ENCODE measurements at places on chromosomes 7 and 10.

- peak; percentile 90 for DNase-seq
These were observed at the start of gene ZMYND11 for GRCh38 chr10:135132-135600. Gene ZMYND11 (plus strand): TSS chr10:135455. CDS start chr10:180013, 44,558 bp downstream.

DNA sequence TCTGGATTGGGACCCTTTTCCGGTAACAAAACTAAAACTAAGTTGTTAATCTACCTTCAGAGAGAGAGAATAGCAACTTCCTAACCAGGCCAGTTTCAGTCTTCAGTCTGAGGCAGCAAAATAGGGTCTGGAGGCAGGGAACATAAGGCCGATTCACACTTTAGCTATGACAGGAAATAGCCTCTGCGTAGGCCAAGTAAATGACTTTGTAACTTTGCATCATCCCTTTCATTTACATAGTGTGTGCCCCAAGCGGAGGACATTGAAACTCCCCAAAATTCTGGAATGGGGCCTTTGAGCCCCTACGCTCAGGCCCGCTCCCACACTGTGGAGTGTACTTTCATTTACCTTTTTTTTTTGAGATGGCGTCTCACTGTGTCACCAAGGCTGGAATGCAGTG lies 1.7 kb upstream of the UPP1 start:
- no peak for DNase-seq

DNA sequence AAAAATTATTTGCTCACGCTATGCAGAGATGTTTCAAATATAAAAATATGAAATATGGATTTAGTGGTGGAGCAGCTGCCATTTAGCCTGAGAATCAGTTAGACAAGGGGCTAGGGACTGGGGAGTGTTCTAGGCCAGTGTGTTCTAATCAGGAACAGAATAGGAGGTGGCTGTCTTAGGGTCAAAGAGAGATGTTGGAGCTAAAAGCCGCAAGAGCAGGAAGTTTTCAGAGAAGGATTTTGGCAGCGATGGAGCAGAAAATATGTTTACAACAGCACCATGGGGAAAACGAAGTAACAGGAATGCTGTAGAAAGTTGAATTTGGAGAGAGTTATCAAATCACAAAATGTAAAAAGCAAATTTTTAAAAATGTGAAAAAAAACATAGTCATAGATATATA lies 314.0 kb upstream of the SEMA3A start:
- no peak for DNase-seq

GRCh38 chr10:89829887-89830269 lies 128.5 kb downstream of the KIF20B start:
- DNase-seq: no peak

GRCh38 chr10:44312401-44312800 lies 72.5 kb downstream of the CXCL12 start:
- no peak for DNase-seq

DNA sequence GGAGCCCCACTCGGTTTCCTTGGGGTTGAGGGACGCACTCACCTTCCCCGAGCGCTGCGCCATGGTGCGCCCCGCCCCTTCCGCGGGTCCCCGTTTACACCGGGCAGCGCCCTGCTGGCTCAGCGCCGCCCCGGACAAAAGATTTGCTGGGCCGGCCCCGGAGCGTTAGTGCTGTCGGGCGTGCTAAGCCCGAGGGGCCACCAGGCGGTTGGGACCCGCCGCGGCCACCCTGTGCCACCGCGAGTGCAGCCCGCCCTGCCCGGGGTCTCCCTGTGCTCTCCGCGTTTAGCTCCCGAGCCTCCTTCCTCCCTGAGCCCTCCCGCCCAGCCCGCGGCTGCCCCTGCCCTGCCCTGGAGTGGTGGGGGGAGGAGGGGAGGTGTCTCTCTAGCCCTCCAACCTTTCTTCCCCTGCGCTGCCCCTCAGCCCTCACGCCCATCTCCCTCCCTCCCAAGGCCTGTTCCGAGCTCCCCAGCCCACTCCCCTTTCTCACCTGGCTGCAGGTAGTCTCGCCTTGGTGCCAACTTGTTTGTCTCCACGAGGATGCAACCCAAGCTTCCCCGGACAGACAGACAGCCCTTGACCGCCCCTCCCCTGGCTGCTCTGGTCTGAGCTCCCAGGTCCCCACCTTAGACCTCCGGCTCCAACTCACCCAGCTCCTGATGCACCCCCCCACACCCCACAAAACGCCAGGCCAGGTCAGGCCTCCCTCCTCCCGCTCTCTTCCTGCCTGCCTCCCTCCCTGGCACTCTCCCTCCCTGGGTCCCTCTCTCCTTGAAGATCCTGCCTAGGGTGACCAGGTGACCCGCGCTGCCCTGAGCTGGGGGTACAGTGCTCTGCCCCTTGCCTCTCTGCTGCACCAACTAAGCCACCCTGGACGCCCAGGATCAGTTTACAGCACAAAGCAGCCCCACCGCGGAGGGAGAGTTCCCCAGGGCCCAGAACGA lies at the start of gene CRYGN:
Gene CRYGN (minus strand): TSS at position 287 of the 944 bp plus-strand sequence. CDS start 224 bp downstream, at position 63.
- no peak for DNase-seq

DNA sequence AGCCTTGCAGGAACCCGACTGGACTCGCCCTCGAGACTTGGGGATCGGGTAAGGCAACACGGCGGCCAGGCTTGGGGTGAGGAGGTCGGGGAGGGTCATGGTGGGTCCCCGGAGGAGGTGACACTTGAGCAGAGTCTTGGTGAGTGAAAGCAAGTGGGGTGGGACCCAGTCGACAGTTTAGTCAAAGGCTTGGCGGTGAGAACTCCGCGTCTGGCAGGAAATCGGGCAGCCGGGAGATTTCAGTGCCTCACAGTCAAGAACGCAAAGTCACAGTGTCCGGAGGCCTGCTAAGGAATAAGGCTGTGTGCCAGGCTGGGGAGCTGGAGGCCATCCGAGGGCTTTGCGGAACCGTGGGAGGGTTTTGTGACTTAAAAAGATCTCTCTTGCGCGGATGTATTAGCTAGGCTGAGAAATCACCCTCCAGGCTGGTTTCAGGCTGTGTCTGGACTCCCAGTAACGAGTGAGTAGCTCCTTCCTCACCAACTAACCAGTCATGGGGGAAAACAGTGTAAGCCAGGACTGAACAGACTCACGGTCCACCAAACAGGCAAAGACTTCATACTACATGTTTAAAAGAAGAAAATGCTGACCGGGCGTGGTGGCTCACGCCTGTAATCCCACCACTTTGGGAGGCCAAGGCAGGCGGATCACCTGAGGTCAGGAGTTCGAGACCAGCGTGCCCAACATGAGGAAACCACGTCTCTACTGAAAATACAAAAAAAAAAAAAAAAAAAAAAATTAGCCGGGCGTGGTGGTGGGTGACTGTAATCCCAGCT lies 613 bp downstream of the AP5Z1 start:
- peak; percentile 36 for DNase-seq

DNA sequence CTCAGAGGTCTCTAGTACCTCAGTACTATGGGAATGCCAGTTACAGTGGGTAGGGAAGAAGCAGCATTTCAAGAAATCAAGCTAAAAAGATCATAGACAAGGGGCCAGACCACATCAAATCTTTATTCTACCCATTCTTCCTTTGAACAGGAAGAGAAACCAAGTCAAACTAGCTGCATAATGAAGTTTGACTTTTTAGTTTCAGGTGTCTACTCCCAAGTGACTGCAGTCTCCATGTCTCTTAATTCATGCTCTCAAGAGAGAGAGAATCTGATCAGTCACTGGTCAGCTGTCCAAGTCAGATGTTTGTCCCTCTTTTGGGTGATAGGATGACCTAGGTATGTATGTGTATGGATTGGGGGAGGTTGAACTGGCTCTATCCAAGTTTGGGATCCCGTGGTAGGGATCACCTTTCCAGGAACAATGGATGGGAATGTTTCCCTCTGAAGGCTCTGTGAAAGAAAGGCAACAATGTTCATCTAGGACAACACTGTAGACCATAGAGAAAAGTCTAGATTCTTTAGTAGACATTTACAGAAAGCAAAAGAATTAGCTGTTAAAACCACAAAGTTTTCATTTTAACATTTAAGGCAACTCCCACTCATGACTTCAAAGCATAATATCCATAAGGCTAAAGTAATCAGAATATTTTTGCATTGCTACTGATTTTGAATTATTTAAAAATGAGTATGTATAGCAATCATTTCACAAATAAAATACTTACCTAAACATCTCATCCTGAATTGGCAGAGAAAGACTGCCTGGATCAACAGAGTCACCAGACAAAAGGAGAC lies 30.1 kb upstream of the PRTFDC1 start:
- no peak for DNase-seq

- peak; percentile 99 for DNase-seq
These were observed at the start of gene ZNRF2 for GRCh38 chr7:30284298-30285066. Gene ZNRF2 (plus strand): TSS chr7:30284597. CDS start chr7:30285358, 761 bp downstream.

- DNase-seq: peak; percentile 94
These were observed at the start of gene SGCE for GRCh38 chr7:94655848-94656657. Gene SGCE (minus strand): TSS chr7:94656133. CDS start chr7:94656098, 35 bp downstream.

DNA sequence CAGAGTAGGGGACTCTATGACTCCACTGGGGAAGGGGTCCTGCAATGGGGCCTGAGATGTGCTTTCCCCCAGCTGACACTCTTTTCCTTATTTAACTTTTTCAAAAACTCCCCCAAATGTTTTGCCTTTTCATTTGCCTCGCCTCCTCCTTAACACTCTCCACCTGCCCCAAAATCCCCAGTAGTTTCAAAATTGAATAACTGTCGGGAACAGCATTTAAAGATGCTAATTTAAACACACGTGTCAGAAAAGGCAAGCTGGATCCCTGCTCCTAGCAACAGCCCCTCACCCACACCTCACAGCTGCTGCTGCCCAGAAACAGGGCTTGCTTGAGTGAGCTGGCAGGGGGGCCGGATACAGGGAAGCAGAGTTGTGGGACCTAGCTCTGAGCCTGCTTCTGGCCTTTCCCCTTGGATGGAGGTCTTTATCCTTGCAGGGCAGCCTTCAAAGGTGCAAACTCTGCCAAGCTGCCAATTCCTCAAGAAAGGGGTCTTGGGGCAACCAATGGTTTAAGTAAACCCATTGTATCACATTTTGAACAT lies 115.3 kb downstream of the KCNMA1 start:
- no peak for DNase-seq

GRCh38 chr7:130695840-130696239 lies 9.5 kb upstream of the TSGA13 start:
- DNase-seq: peak; percentile 6

GRCh38 chr7:38863601-38864291 lies 45.2 kb downstream of the VPS41 start:
- peak; percentile 97 for DNase-seq

DNA sequence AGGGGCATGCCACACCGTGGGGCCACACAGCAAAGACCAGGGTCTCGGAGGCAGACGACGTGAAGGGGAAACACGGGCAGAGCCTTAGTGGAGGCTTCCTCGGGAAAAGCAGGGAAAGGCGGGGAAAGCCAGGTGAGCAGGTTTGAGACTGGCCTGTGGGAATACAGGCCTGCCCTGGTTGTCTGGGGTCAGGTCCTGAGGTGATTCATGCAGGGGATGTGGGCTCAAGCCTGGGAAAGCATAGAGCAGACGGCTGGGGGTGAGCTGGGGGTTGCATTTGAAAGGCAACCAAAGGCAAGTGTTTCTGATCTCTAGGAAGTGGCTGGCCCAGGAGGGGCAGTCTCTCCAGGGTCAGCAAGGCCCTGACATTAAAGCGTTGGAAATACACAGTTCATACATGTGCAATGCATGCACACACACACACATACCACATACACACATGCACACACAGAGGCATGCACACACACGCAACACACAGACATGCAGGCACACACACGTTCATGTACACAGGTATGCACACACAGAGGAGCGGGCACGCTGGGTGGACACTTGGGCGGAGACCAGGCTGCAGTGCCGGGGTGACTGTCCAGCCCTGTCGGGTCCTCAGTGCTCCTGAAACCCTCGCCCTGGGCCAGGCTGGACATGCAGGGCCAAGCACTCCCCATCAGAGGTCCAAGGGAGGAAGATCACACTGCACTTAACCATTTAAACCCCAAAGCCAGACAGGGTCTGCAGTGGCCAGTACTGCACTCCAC lies 51.8 kb downstream of the DPYSL4 start:
- DNase-seq: no peak

DNA sequence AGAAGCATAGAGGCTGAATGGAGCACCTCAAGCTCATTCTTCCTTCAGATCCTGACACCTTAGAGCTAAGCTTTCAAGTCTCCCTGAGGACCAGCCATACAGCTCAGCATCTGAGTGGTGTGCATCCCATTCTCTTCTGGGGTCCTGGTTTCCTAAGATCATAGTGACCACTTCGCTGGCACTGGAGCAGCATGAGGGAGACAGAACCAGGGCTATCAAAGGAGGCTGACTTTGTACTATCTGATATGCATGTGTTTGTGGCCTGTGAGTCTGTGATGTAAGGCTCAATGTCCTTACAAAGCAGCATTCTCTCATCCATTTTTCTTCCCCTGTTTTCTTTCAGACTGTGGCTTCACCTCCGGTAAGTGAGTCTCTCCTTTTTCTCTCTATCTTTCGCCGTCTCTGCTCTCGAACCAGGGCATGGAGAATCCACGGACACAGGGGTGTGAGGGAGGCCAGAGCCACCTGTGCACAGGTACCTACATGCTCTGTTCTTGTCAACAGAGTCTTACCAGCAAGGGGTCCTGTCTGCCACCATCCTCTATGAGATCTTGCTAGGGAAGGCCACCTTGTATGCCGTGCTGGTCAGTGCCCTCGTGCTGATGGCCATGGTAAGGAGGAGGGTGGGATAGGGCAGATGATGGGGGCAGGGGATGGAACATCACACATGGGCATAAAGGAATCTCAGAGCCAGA lies 31.0 kb downstream of the PRSS2 start:
- no peak for DNase-seq

Data from NCI-H146 (cell line).